ENCODE measurements at places on chromosomes 5 and 9.

DNA sequence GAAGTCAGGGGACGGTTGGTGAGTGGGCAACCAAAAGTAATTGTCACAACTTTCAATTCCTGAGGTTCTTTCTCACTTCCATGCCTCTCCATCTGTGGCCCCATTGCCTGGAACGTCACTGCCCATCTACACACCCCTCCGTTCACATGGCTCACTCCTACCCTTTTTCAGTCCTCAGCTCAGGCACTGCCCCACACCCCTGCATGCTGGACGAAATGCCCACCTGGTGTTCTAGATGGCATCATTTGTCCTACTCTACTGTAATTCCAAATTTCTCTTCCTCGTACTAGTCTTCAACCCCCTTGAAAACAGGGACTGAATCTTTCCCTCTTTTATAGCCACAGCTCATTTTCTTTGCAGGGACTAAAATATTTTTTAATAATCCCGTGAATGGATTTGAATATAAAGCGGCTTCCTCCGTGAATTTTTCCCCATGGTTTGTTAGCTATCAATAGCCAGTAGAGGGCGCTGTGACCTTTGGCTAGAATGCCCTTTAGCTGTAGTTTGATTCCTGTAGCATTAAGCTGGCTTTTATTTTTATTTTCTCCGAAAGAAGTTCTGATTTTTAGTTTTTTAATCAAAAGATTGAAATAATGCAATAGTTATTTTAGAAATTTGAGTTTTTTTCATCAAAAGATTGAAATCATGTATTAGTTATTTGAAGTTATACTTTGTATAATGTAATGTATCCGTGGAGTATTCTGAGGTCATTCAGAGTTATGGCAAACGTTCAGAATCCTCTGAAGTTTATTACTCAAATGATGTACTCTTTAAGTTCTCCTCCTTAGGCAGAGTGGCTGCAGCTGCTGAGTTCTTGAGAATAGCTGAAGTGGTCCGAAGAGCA, 232.1 kb downstream of the SH3GL2 start:
- peak; percentile 15 for DNase-seq

- no peak for DNase-seq
These were observed 9.9 kb upstream of the NINJ1 start for GRCh38 chr9:93143830-93144530.

DNA sequence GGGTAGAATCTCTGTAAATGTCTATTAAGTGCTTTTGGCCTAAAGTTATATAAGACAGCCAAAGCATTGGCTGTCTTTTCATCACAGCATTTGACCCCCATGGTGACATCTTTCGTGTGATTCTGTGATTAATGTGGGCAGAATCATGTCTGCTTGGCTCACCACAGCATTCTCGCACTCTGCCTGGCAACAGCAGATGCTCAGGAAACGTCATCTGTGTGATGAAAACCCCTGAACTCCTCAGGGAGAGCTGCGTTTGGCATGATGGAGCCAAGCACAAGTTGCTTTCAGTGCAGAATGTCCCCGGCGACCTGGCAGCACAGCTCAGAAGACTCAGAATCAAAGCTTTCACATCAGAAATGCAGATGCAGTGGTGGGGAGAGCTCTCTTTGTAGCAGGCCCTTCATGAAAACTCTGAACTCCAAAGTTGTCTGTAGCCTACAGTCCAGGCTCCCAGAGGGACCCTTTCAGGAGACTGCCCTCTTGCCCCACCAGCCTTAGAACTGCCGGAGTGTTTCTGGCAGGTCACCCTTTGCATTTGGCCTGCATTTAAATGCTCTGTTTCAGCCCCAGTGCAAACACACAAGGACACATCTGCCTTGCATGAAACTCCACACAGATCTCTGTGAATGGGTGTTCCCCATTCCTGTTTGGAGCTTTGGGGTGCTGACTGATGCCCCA, 155.6 kb upstream of the PANK3 start:
- DNase-seq: no peak

- DNase-seq: no peak
These were observed 39.3 kb downstream of the SPARC start for GRCh38 chr5:151647320-151647861.

- DNase-seq: no peak
These were observed 44.2 kb upstream of the CD180 start for GRCh38 chr5:67240846-67241245.

GRCh38 chr5:58406394-58406793, 53.5 kb downstream of the PLK2 start:
- DNase-seq: no peak

DNA sequence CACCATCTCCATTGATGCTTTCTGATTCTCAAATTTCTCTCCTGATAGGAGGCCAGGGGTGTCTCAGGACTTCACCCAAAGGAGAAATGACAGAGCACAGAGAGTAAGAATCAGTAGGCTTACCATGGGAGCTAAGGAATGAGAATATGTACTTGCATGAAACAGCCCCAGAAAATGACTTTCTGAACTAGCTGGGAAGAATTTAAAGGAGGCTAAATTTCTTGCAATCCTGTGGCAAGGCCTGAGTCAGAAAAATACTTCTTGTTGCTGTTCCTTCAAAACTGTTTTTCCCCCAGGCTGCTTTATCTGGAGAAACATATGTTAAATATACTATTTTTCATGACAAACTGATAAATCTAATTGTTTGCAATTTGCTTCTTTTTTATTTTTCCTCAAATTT, 53.4 kb upstream of the FBXL7 start:
- no peak for DNase-seq

DNA sequence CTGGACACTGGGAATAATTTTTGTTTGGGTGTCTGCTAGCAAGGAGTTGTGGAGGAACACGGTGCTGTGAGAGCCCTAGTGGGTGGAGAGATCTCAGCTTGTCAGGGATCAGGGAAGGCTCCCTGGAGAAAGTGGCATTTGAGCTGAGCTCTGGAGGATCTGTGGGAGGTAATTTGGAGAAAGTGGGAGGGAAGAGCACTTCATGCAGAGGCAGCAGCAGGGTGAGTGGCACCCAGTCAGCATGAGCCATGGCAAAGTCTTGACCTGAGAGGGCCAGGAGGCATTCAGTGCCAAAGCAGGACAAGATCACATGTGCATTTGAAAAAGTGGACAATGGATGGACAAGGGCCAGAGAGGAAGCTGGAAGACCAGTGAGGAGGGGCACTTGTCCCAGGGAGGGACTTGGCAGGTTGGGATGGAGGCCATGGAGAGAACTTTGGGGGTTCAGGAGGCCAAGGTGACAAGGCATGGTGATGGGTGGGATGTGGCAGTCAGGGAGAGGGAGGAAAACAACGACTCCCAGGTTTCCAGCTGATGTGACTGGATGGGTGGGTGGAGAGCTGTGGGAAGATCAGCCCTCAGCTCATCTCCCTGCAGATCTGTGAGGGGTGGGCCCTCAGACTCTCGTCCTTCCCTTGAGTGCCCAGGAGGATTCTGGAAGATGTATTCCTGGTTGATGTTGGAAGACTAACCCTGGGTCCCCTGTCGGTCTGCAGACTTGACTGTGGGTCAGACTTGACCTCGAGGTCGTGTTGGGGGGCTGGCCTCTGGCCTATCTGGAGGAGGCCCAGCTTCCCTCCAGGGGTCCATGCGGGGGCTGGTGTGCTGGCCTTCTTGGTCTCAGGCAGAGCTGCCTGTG, 68.9 kb upstream of the PITX1 start:
- no peak for DNase-seq

DNA sequence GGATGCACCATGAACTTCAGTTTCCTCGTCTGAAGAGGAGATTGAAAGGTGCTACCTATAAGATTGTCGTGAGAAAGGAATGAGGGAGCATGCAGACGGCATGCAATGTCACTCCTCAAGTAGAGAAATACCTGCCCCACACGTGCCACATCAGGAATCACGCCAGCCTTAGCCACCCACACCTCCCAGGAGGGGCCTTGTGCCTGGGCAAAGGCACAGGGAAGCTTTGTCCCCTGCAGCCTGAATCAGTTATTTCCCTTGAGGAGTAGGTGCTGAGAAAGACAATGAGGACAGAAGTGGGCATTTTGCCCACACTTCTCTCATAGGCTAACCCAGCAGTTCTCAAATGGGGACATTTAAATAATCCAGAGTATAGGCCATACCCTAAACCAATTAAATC, 31.0 kb downstream of the FSTL4 start:
- DNase-seq: no peak

- no peak for DNase-seq
These were observed 315.0 kb upstream of the TLE4 start for GRCh38 chr9:79256691-79257213.

- DNase-seq: no peak
These were observed 31.2 kb downstream of the PIK3R1 start for GRCh38 chr5:68246802-68247201.

DNA sequence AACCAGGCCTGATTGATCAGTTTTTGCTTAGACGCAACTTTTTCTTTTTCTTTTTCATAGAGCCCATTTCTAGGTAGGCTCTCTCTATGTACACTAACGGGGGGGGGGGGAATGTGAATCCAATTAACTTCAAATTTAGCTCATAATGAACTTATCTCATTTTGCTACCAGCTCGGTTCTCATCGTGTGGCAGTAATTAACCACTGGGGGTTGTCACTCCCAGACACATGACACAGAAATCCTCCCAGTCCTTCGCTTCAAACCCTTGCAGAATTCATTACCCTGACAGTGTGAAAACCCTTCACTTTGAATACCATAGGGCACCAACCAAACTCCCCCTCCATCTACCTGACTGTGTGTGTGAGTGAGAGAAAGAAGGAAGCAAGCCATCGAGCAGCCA, 144.2 kb downstream of the PAX5 start:
- DNase-seq: no peak

DNA sequence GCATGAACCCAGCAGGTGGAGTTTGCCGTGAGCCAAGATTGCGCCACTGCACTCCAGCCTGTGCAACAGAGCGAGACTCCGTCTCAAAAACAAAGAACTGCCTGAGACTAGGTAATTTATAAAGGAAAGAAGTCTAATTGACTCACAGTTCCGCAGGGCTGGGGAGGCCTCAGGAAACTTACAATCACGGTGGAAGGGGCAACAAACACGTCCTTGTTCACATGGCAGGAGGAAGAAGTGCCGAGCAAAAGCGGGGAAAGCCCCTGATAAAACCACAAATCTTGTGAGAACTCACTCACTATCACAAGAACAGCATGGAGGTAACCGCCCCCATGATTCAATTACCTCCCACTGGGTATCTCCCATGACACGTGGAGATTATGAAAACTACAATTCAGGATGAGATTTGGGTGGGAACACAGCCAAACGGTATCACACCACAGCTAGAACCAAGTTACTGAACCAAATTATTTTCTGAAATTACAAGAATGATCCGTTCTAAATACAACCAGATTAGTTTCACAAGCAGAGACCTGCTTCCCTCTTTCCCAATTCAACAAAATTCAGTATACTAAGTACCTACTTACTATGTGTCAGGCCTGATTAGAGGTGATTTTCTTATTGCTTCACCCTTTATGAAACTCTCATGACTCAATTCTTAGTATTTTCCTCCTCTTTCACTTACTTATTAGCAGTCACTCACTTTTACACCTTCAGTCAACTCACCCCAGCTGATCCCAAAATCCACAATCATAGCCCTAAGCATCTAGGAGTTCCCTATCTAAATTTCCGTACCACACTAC, 8.4 kb downstream of the UBTD2 start:
- DNase-seq: no peak

GRCh38 chr5:149372076-149372795, 6.9 kb downstream of the IL17B start:
- DNase-seq: no peak

- DNase-seq: peak; percentile 88
These were observed 2.0 kb downstream of the ST8SIA4 start for GRCh38 chr5:100900796-100901781.

DNA sequence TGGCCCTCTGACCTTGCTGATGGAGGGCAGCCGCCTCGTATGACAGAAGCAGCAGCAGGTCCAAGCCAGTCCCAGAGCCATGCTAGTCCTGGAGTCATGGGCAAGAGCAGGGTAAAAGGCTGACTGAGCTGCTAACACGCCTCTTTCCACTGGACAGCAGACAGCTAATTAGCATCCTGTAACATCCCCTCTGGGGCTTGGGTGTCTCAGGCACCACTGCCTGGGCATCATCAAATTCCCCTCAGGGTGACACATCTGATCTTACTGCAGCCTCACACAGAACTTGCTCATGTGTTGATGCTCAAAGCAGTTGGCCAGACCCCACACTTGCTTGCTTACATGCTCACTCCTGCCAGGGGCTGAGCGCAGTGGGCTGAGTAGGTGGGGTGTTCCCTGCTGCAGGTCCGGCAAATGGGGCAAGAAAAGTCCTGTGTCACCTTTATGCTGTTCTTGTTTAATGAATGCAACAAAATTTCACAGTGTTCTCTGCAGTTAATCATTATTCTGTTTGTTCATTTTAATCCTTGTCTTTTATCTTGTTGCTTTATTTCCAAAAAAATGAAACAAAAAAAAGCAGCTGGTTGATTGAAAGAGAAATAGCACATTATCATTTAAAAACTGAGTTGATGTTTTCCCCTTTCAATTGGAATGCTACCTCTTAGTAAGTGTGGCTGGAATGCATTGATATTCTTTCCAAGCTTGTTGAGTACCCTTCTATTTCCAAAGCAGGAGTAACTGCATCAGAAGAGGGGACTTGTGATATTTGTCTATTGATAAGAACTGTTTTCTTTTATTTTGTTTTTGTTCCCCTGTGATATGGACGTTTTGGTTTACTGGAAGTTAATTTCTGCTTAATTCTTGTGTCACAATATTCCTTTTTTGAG, 254.1 kb downstream of the CDH18 start:
- no peak for DNase-seq

GRCh38 chr9:89940625-89941024, 335.8 kb downstream of the GADD45G start:
- DNase-seq: no peak

- DNase-seq: no peak
These were observed 17.7 kb downstream of the TXNDC8 start for GRCh38 chr9:110319781-110320492.

GRCh38 chr9:134833294-134833880, 47.2 kb upstream of the FCN2 start:
- no peak for DNase-seq

DNA sequence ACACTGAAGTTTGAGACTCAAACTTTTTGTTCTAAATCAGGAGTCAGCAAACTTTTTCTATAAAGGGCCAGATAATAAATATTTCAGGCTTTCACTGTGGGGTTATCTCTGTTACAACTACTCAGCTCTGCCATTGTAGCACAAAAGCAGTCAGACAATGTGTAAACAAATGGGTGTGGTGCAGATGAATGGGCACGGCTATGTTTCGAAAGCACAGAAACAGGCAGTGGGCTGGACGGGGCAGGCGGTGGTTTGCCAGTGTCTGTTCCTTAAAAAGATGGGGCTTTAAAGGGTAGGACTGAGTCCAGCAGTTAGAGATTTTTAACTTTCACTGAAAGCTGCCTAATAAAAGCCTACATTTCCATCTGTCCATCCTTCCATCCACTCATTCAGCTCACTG, 48.9 kb downstream of the PFDN1 start:
- DNase-seq: peak; percentile 19

- no peak for DNase-seq
These were observed 350.1 kb downstream of the GLIS3 start for GRCh38 chr9:3949744-3950143.

- no peak for DNase-seq
These were observed 417.9 kb upstream of the ACTBL2 start for GRCh38 chr5:57900381-57900944.

- no peak for DNase-seq
These were observed 134.0 kb downstream of the PHF2 start for GRCh38 chr9:93710370-93710723.

GRCh38 chr9:18149471-18150011, 324.4 kb upstream of the ADAMTSL1 start:
- no peak for DNase-seq

- DNase-seq: no peak
These were observed 40.6 kb downstream of the USP20 start for GRCh38 chr9:129875687-129876395.
